ENCODE measurements at places on chromosomes 6 and 20.

DNA sequence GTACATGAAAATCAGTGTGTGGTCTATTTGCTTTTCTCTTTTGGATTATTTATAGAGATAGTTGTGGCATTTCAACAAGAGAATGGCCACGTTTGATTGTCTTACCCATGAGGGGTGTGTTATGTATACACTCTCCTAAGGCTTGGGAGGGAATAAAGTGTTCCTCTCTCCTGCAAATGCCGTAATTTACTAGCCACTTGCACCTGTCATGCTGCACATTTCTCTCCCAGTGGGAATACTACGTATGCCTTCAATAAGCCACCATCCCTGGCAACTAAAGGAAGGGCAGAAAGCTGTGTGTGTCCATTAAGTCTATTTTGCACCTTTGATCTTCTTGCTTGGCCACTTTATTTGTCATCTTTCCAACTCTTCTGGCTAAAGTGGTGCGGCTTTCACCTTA is 541.2 kb downstream of the QKI start:
- no peak for DNase-seq

DNA sequence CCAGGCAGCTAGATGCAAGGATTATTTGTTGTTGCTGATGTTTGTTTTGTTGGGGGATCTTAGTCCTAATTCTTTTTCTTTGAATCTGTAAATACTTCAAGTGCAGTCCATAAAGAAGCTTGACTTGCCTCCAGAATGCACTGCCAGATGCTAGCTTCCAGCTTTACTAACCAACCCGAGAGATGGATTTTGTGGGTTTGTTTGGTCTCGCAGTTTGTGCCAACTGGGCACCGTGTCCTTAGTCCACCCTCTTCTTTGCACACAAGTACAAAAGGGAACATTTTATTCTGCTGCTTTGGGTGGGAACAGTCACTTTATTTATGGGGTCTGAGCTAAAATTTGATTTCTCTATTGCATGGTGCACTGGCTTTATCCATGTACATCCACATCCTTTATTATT is 212.0 kb downstream of the PLCB1 start:
- no peak for DNase-seq

DNA sequence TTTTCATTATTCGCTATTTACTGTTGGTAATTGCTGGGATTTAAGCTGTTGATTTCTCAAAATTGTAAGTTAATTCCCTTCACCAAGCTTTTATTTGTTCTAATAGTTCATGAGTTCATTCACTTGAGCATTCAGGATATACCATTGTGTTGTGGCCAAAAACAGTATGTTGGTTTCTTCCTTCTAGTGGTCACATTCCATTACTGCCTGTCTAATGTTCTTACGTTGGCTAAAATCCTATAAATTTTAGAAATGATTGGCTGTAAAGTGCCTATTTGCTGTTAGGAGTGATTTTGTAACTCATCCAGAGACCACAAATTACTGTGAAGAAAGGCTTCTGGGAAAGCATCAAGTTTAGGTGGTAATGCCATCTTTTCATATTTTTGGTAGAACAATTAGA is 76.3 kb downstream of the FARS2 start:
- no peak for DNase-seq

- peak; percentile 71 for DNase-seq
Observed at GRCh38 chr6:158765499-158766068, 53.6 kb downstream of the EZR start.

GRCh38 chr6:2353412-2354137 is 108.2 kb upstream of the GMDS start:
- DNase-seq, result peak; percentile 60

GRCh38 chr6:137044366-137045221 is at the start of gene IL20RA:
Gene IL20RA (minus strand): TSS chr6:137044965. CDS start chr6:137044728, 237 bp downstream.
- DNase-seq, result no peak

DNA sequence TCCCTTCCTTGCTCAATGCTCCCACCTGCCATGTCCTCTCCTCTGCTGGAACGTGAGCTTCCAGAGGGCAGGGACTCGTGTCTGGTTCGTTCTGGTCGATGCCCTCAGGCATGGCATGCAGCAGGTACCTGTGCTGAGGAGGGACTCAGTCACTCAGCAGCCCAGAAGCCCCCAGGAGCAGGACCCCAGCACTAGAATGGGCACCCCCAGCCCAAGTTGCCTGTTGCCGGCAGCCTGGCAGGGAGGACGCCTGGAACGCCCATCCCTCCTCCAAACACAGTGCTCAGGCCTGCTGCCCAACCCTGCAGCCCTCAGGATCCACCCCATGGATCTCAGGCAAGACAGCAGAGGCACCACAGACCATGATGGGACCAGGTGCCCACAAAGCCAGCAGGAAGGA is 40.6 kb downstream of the BMP7 start:
- no peak for DNase-seq

DNA sequence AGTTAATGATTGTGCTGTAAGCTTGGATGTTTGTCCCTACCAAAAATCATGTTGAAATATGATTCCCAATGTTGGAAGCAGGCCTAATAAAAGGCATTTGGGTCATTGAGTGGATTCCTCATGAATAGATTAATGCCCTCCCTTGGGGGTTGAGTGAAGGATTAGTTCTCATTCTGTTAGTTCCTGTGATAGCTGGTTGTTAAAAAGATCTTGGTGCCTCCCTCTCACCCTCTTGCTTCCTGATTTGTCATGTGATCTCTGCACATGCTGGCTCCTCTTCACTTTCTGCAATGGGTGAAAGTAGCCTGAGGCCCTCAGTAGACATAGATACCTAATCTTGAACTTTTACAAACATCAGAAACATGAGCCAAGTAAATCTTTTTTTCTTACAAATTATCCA is 115.6 kb upstream of the HCRTR2 start:
- no peak for DNase-seq

DNA sequence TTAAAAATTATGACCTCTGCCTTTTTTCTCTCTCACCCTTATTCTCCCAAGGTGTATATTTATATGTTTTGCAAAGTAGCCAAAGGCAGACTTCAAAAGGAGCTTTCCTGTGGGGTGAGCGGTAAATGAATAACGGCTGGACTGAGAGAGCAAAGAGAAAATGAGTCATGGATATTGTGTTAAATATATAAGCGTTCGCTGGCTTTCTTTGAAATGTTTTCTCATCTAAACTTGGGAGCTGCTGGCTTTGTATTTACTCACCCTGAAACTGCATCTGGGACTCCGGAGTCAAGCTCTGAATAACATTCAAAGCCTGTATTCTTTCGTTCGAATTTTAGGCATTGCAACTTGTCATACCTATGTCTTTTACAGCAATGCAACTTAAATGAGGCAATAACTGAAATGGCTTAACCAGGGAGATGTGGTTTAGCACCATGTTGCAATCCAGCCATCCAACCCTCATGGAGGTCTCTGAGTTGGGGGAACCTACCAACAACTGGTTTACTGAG is 32.0 kb downstream of the ATXN1 start:
- DNase-seq, result no peak

Measured in NCI-H2171 treated with DMSO at 0.1 percent for 48 hours (cell line).